ENCODE measurements at places on chromosomes 13 and 19.

DNA sequence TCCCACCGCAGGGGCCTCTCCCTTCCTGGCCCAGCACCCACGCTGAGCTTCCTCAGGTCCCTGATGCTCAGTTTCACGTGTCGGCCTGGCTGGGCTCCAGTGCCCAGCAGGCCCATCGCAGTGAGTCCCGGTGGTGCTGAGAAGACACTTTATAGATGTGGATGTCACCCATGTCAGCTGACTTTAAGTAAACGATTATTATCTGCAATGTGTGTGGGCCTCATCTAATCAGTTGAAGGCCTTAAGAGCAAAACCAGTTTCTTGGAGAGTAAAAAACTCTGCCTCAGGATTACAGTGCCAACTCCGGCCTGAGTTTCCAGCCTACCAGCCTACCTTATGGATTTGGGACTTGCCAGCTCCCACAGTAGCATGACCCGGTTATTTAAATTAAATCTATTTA is 17.3 kb upstream of the SMIM17 start:
- DNase-seq, result no peak

- DNase-seq, result no peak
Observed at GRCh38 chr13:74576420-74576819, 442.2 kb upstream of the KLF12 start.

- DNase-seq, result no peak
Observed at GRCh38 chr19:29967623-29968022, 25.6 kb downstream of the URI1 start.

DNA sequence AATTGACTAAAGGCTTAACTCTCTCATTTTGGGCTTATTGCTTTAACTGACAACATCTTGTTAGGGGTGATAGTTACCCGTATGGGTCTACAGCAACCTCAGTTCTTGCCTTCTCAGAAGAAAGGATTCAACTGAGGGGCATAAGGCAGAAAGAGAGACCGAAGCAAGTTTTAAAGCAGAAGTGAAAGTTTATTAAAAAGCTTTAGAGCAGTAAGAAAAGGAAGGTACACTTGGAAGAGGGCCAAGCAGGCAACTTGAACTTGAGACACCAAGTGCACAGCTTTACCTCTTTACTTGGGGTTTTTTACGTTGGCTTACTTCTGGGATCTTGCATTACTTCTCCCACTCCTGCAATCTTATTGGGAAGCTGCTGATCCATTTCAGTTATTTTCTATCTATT is 246.9 kb upstream of the PRR20A start:
- DNase-seq, result no peak

- no peak for DNase-seq
Observed at GRCh38 chr13:35255241-35255640, 221.2 kb downstream of the MAB21L1 start.

- peak; percentile 82 for DNase-seq
Observed at GRCh38 chr19:47109541-47110375, 3.8 kb downstream of the ZC3H4 start.

GRCh38 chr19:45056831-45057230 is 18.0 kb downstream of the CLASRP start:
- DNase-seq, result no peak

DNA sequence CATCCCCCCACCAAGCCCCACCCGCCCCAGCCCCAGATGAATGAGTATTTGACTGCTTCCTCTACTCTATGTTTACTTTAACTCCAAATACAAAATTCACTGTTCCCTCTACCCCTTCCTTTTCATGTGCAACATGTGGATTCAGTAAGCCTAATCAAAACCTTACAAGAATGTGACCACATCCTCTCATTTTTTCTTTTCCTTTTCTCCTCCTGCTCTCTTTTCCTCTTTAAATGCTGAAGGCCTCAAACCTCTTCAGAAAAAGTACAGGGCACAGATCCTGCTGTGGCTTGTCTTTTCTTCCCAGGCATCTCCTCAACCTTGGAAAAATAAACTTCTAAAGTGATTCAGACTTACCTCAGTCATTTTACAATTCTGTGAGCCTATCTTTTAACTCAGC is 119.0 kb downstream of the MYCBP2 start:
- peak; percentile 5 for DNase-seq

GRCh38 chr13:100724568-100724967 is 50.0 kb upstream of the TMTC4 start:
- no peak for DNase-seq

GRCh38 chr13:66339214-66339613 is 890.9 kb downstream of the PCDH9 start:
- DNase-seq, result no peak

DNA sequence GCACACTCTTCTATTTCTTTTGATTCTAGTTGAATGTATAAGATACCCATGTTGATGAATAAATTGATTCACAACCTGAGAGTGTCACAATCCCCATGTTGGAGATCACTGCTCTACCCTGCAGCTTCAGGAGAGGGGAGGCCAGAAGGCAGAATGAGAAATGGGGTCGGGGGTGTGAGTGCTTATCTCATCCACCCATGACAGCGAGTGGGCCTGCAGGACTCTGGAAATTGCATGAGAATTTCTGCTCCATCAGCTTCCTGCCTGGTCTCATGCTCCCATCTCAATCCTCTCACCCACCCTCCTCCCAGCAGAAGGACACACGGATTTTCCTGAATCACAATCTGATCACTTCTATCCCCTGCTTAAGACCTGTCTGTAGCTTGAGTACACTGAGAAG is 22.9 kb upstream of the IGFL1 start:
- no peak for DNase-seq

DNA sequence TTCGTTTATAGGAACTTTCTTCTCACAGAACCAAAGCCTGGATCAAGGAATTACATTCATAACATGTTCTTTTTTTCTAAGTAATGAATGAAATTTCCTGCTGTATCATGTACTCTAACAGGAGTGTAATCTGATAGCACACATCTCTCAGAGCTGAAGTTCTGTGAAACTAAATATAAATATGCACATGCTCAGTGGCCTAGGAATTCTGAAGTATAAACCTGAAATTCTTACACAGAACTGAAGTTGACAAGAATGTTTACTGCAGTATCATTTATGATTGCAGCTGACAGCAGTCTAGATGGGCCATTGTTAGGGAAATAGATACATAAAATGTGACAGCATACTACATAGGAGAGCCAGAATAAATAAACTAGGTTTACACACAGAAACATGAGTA is 54.5 kb downstream of the USP12 start:
- DNase-seq, result no peak

GRCh38 chr19:3065675-3066357 is 3.5 kb upstream of the TLE5 start:
- no peak for DNase-seq

- no peak for DNase-seq
Observed at GRCh38 chr19:49393881-49394280, 5.8 kb downstream of the KASH5 start.

DNA sequence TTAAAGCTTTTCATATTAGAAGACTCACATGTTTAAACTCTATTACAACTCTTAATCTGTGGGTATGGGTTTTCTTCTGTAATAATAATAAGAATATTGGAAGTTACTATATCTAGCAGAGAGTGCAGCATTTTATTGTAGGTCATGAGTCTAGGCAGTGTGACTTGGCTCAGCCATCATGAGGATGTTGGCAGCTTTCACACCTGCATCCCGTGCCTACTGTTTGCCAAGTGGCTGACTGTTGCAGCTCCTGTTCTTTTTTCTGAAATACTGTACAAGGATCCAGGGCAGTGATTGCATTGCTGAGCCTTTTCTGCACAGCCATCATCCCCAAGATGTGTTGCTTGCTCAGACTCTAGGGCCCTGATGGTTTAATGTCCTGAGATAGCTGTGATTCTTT is 47.4 kb downstream of the MTUS2 start:
- DNase-seq, result no peak

- no peak for DNase-seq
Observed at GRCh38 chr19:38057959-38058690, 151.1 kb downstream of the SIPA1L3 start.

DNA sequence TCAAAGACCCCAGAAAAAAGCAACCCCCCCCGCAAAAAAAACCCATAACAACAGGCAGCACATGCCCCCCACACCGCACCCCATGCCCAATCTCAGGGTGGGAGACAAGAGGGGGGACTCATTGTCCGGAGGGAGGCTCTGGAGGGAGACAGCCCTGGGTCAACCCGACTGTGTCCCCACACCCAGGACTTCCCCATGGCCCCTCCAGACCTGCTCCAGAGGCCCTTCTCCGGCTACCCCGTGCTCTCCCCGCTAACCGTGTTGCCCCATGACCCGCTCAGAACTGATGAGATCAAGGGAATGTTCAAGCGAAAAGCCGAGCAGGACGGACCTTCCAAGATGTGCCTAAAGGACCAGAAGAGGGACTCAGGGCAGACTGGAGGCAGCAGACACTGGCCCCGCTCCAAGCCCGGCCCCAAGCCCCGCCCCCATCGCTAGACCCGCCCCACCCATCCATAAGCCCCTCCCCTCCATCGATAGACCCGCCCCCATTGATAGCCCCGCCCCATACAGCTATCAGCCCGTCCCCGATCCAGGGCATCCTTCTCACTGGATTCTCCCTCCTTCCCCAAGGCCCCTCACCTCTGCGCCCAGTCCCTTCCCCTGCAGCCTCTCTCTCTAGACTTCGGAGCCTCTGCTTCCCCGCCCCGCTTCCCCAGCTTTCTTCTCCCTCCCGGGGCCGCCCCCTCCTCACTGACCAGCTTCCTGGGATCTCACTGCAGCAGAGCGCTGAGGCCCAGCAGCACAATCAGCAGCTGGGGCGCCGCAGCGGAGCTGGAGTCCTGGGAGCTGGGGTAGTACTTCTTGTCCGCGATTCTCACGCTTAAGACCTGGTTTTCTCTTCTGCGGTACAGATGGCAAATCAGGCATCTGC is 2.2 kb downstream of the BST2 start:
- peak; percentile 31 for DNase-seq

GRCh38 chr19:42301646-42302203 is at the start of gene PRR19:
TSS of gene PRR19 (plus strand) at chr19:42302132. CDS start at chr19:42309585, 7,453 bp downstream.
- DNase-seq, result peak; percentile 19
